CD4-positive, alpha-beta T cell treated with Interleukin-1 beta for 1 hour (primary cell): ENCODE measurements at places on chromosomes 11 and 22.

DNA sequence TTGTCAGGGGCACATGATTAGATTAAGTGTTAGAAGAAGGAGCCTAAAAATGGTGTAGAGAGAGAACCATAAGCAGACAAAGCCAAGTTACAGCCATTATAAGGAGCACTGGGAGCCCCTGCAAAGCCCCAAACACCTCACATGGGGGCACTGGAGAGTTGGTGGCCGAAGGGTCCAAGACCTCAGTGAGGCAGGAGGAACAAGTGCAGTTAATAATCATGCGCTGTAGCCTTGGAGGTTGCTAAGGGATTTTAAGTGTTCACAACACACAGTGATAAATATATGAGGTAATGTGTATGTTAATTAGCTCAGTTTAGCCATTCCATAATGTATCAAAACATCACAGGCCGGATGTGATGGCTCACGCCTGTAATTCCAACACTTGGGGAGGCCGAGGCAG is 54.4 kb upstream of the JAM3 start:
- no peak for DNase-seq

- no peak for DNase-seq
Measured at GRCh38 chr11:93529707-93530467, 13.3 kb downstream of the SMCO4 start.

DNA sequence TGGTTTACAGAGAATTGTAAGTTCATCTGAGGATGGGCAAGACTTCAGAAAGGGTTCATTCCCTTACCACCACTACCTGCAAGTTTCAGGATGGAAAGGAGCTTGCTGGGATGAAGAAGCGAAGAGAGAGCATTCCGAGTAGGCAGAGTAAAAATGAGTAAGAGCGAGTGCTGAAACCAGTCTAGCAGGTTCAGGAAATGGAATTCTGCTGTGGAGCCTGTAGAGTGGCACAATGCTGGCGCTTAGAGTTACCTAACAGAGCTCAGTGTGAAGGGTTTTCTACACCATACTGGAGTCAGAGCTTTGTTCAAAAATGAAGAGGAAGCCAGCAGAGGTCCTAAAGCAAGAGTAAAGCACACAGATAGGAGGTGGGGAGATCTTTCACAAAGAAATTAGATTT is 179.2 kb upstream of the ZC3H12C start:
- DNase-seq: no peak

DNA sequence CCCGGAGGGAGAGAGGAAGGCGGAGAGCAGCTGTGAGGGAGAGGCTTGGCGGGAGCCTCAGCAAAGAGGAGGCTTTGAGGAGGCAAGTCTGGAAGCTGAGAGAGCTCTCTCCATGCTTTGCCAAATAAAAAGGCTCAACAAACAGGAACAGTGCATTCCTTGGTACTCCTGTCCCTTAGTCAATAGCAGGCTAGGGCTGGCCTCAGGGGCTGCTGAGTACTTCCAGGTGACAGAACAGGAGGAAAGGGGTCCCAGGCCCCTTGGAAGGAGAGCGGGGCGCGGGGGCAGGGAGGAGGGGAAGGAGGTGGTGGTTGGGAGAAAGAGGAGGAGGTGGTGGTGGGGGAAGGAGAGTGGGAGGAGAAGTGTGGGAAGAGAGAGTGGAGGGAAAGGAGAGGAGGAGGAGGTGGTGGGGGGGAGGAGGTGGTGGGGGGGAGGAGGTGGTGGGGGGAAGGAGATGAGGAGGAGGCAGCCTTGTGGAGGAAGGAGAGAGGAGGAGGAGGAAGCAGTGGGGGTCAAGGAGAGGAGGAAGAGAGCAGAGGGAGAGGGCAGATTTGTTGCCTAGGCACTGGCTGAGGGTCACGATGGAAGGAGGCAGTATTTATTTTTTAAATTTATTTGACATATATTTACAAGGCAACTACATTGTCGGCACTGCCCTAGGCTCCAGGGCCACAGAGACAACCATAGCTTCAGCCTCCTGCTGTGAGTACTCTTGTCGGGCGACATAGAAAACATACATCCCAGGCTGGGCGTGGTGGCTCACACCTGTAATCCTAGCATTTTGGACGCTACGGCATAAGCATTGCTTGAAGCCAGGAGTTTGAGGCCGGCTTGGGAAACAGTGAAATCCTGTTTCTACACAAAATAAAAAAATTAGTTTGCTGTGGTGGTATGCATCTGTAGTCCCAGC is 74.2 kb upstream of the ZBED5 start:
- no peak for DNase-seq

- DNase-seq: peak; percentile 67
Measured at GRCh38 chr11:35305670-35306382, 113.5 kb downstream of the SLC1A2 start.
